ENCODE measurements at places on chromosomes 2 and 18.

- peak; percentile 91 for DNase-seq
Measured at GRCh38 chr2:237207646-237208045, 122.0 kb downstream of the COPS8 start.

DNA sequence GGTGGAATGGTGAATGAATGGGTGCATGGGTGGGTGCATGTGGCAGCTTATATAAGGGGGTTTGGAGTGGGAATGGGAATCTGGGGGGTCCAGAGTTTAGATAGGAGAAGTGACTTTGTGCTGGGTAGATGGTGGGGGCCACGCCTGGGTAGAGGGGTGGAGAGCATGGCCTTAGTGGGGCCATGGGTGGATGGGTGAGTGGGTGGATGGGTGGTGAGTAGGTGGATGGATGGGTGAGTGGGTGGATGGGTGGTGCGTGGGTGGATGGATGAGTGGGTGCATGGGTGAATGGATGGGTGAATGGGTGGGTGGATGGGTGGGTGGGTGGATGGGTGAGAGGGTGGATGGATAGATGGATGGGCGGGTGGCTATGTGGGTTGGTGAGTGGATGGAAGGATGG, 53.9 kb downstream of the MYO7B start:
- DNase-seq = no peak

DNA sequence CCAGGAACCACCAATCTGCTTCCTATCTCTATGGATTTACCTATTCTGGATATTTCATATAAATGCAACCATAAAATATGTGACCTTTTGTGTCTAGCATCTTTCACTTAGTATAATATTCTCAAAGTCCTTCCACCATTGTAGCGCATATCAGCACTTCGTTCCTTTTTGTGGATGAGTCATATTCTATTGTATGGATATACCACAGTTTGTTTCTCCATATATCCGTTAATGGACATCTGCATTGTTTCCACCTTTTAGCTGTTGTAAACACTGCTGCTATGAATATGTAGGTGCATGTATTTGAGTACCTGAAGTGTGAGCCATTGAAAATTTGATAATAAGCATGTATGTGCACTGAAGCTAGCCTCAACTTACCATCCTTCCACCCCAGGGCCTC, 80.1 kb downstream of the NBAS start:
- no peak for DNase-seq

DNA sequence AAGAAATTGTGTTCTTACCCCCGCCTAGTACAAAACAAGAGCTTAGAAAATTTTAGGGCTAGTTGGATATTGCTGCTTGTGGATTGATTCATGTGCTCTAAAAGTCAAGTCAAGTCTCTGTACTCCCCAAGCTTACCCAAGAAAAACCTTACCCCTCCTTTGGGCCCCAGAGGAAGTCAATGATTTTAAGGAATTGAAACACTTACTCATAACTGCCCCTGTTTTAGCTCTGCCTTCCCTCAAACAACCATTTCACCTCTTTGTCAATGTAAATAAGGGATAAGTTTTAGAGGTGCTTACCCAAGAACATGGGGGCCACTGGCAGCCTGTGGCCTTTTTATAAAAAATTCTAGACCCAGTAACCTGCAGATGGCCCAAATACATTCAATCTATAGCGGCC, 136.6 kb upstream of the RMP24 start:
- no peak for DNase-seq

DNA sequence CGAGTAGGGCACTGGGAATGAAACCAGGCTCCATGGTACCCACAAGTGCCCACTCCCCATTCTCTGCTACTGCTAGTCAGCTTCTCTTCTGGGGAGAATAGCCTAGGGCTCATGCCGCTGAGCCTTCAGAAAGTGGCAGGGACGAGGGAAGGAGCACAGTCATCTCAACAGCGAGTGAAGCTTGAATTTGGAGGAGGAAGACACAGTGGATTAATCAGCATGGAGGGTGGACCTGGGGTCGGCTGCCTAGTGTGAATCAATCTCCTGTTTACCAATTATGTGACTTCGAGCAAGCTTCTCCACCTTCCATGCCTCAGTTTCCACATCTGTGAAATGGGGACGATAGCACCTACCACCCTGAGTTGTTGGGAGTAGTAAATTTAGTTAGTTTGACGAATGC, 157.0 kb downstream of the SEPTIN10 start:
- no peak for DNase-seq

GRCh38 chr18:63253428-63254372, 65.9 kb downstream of the BCL2 start:
- DNase-seq = no peak

DNA sequence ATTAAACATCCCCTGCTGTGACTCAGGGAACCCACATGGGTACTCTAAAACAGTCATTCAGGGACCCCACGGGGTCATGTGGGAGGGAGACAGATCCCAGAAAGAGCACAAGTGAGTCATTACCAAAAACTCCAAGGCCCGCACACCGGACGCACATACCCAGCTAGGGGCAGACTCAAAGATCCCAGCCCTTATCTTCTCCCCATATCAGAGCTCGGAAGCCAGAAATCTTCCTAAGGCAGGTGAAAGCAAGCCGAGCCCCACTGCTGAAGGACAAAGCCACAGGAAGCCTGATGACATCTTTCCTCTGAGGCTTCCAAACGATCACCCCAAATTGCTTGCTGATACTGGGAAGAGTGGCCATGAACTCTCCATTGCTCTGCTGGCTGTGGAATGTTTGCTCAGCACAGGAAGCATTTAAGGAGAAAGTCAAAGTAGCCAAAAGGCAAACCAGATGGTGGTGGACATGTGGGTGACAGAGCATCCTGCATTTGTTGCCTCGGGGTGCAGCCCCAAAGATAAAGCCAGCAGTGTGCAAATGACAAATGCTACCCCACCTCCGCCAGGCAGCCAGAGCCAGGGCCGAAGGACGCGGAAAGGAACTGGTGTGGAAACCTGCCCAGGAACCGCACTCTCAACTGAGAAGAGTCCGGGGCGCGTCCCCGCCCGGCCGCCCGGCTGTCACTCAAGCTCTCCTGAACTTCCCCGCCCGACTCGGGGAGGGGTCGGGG, 784 bp downstream of the ACTR1B start:
- DNase-seq = peak; percentile 78

GRCh38 chr2:187586011-187586641, 31.9 kb upstream of the TFPI start:
- no peak for DNase-seq

DNA sequence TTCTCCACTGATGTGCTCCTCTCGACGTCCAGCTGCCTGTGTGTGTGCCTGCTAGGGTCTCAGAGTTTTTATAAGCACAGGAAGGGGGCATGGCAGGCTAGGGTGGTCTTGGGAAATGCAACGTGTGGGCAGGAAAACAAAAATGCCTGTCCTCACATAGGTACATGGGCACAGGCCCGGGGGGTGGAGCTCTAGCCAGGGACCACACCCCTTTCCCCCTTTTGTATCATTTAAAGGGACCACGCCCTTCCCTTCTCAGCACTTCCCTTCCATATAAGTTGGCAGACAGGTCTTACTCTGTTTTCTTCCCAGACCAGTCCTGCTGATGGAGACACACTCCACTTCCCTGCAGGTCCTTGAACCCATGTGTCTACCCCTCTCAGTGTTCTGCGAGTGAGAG, 645.0 kb downstream of the CBLN2 start:
- DNase-seq = no peak

GRCh38 chr2:203341741-203342310, 13.6 kb downstream of the ABI2 start:
- no peak for DNase-seq

DNA sequence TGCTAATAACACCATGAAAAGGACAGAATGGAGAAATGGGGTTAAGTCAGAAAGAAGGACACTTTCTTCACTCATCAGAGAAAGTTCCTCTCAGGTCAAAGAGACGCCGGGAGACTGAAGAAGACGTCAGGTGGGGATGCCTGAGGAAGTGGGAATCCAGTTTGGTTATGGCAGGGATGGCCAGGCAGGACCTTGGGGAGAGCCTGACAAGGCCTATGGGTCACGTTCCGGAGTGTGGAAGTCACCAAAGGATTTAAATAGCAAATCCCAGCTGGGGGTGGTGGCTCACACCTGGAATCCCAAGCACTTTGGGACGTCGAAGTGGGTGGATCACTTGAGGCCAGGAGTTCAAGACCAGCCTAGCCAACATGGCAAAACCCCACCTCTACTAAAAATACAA, 432.7 kb upstream of the SMIM21 start:
- DNase-seq = no peak

- DNase-seq = no peak
Measured at GRCh38 chr2:67669766-67670165, 272.6 kb downstream of the ETAA1 start.

DNA sequence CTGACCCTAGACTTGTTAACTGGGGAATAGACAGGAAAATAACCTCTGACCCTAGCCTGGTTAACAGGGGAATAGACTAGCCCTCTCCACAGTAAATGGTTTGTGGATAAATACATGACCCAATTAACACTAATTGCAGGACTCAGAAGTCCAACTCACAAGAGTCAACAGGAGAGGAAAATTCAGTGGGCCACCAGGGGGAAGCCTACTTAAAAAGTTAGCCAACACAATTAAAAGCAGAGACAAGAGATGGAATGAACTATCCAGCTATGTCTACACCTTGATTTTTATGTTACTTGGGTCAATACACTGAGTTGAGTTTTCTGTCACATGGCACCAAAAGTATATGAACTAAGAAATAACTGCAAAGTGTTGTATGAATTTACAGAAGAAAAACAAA, 158.8 kb upstream of the SLC39A10 start:
- no peak for DNase-seq

DNA sequence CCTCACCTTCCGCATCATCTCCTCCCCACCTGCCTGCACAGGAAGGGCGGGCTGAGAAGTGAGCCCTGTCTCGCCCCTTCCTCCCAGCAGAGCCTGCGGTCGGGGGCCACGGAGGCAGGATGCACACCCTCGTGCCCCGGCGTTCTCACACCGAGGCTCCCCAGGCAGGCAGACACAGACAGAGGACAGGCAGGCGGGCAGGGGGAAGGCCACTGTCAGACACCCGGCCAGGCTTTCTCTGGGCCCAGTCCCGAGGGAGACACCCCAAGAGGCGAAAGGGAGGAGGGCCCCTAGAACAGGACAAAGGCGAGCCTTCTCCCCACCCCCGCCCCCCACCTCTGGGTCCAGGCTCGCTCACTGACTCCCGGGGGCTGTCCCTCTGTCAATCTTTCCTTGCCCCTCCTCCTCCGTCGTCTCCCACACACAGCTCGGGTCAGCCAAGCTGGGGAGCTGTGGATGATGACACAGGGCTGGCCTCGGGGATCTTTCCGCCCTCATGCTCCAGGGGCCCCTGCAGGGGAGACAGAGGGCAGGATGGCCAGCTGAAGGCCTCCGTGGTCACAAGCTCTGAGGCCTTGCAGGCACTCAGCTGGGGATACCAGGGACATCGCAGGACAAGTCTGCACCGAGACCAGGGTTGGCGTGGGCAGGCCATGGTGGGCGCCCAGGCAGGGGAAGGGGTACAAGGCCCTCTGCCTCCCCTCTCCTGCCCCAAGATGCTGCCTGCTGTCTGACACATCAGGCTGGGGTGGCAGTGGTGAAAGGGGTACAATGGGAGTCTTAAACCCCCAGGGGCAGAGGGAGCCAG, 24.9 kb downstream of the BIN1 start:
- DNase-seq = no peak

- DNase-seq = no peak
Measured at GRCh38 chr2:37226863-37227262, 4.5 kb downstream of the CEBPZ start.

GRCh38 chr2:46635442-46635841, 156.1 kb downstream of the TMEM247 start:
- no peak for DNase-seq

DNA sequence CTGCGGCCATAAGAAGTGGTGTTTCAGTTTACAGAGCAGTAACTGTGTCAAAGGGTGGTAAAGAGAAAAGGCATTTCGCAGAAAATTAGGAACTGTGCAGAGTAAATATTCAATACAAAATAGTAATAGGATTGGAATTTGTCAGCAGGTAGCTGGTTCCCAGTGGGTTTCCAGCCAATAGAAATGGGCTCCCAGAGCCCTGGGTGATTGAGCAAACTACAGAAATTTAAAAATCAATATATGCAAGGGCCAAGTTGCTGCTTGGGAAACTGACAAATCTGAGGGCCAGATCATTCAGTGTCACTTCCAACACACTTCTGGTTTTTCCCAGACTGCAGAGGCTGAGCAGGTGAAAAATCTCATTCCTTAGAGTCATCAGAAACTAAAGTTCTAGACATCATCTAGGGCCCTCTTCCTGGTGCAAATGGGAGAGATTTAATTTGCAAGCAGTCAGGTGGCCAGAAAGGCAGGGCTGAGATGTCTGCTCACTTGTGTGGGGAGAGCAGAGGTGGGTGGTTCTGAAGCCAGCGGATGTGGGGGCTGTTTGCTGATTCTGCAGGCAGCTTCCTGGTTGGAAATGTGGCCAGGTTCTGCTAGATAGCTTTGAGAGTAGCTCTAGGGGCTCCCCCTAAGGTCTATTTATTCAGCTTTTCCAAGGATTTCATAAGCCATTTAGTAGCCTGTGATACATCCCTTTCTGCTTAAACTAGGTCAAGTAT, 182.4 kb downstream of the NCK2 start:
- DNase-seq = no peak

- no peak for DNase-seq
Measured at GRCh38 chr2:30756971-30757370, 50.3 kb downstream of the CAPN13 start.

- DNase-seq = no peak
Measured at GRCh38 chr2:234493796-234494195, 3.1 kb downstream of the ARL4C start.

GRCh38 chr18:20963027-20963426, 148.6 kb downstream of the ROCK1 start:
- DNase-seq = no peak

DNA sequence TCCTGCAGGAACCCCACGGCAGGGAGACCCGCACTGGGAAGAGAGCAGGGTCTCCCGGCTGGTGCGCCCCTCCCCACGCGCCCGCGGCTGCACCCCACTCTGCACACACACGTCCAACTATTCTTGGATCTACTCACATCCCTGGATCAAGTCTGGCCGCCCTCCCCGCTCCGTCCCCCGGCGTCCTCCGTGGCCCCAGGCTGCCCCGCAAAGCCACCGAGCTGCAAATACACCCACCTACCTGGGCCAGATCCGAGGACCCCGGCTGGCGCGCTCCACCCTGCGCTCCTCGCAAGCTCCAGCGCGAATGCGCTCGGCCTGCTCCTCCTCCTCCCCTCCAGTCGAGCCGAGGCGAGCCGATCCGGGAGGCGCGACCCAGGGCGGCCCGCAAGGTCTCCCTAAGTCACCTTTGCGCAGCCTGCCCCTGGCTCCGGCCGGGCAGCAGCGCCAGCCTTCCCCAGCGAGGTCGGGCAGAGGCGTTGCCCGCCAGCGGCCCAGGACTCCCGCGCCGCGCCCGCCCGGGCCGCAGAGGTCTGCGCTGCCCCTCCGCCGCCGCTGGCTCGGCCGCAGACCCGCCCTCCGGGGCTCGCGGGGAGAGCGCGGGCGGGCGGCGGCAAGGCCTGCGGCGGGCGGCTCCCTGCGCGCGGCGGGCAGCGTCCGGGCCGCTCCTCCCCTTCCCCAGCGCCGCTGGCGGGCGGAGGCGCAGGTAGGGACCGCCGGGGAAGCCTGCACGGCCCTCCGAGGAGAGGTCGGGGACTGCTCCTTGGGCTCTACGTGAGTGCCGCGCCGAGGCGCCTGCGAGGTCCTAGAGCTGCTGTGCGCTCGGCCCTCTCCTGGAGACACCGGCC, 126.0 kb downstream of the OSBPL1A start:
- DNase-seq = peak; percentile 75

- no peak for DNase-seq
Measured at GRCh38 chr2:42652086-42652485, 83.7 kb downstream of the MTA3 start.

GRCh38 chr18:45841060-45841764, 15.7 kb downstream of the SIGLEC15 start:
- DNase-seq = no peak

All from left ventricle myocardium inferior (tissue), 1 donor.